DMS 273 treated with DMSO at 0.1 percent for 48 hours (cell line): ENCODE measurements at places on chromosomes 5 and 9.

- DNase-seq: no peak
Measured at GRCh38 chr5:160507221-160507721, 85.6 kb downstream of the PTTG1 start.

DNA sequence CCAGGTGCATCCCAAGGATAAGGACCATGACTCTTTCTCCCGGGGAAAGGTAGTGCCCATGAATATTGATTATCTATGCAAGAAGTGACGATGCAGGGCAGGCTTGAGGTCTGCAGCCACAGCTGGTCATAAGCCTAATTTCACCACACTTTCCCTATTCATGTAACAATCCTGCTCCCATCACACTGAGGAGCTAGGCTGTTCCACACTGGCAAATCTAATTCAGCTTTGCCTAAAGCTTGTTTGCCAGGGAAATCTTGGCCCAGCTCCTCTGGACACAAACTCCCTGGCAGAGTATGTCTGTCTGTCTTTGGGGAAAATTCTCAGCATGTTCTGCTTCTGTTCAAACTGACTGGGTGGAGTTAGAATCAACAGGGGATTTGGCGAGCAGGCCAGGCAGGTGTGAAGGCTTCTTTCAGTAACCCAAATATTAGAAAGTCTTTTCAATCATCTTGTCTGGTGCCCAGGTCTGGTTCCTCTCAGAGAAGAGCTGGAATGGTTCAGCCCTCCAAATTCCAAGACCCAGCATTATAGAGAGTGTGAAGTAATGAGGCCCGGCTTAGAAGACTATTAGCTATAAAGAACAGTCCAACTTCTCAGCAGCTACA is 88.5 kb upstream of the SPDL1 start:
- DNase-seq: no peak

DNA sequence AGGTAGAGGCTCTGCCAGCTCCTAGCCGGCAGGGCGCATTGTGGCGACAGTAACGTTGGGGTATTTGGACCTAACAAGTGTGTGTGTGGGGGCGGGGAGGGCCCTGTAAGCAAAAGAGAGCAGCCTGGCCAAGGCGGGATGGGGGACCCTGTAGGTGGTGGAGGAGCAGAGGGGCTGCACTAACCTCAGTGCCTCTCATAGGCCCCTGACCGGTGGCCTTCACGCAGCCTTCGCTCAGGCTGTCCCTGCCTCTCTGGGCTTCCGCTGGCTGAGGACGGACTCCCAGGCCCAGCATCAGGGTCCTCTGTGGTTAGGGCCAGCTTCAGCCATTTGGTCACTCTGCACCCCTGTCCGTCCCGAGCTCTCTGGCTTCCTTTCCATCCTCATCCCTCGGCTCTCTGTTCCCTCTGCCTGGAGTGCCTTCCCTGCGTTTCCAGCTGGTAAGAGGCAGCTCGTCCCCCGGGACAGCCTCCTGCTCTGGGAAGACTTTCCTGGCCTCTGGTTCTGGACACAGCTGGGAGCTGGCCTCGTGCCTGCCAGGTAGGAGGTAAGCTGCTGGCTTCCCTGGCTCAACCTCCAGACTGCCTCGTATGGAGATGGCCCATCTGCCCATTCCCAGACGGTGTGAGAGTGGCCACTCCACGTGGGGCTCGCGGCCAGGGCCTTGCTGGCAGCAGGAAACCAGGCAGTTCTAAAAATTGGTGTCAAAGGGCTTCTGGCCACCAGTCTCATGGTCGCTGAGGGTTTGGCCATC is 39.3 kb upstream of the PHYKPL start:
- no peak for DNase-seq

DNA sequence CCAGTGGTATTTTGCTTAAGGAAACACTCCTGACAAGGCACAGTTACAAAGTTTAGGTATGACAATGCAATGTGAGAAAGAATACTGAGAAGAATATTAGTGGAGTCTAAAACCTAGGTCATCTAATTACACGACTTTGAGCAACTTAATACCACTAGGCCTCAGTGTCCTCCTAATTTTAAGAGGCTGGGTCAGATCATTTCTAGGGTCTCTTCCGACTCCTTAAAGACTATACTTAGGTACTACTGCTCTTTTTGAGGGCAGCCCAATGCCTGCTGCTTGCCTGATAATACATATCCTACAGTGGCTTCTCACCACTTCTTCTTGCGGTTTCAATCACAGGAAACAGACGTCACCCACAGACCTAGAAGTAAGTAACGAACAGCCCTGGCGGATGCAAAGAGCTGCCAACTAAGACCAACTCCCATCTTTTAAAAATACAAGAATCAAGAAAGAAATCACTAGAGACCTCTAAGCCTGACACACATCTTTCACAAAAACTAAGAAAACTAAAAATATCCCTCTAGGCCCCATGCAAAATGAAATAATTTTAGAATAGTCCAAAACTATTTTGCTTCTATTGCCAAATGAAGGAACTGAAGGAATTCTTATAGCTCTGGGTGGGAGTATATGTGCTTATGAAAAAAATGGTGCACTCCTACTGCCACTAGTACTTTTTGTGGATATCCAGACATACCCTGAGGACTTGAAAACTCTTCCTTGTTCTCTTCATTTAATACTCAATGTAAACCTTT is 13.1 kb downstream of the DIAPH1 start:
- DNase-seq: no peak

GRCh38 chr9:87469793-87470465 is 27.7 kb upstream of the DAPK1 start:
- no peak for DNase-seq
